G401 (cell line): ENCODE measurements at places on chromosomes 3 and 15.

- no peak for DNase-seq
These were observed 204.0 kb upstream of the WNT5A start for GRCh38 chr3:55691141-55691540.

DNA sequence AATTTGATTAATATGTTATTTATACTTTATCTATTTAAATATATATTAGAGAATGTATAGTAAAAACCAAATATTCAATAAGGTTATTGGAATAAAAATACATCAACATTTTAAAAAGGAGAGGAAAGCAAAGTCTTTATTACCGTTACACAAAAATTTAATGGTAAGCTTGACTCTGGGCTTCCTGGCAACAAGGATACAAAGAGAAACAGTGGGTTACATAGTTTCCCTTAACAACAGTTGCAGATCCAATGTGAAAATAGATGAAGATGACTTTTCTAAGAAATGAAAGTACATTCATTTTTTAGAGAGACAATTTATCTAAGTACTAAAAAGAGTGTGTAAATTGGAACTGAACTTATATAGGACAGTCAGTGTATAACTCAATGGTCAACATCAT, 6.0 kb upstream of the PHLDB2 start:
- DNase-seq: no peak

DNA sequence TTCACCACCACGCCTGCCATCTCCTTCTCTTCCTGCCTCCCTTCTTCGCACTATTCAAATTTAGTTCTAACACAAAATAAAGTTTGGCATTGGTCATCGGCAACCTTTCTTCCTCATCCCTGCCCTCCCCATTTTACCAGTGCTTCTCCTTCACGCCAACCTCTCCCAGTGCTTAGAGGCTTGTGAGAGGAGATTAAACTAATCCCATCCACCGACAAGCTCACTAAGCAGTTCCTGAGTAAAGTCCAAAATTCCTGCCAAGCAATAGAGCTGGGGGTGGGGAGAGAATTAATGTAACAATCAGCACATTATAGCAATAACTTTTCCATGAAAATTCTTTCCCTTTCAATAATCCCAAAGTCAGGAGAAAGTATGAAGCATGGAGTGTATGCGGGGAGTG, 157.4 kb upstream of the GMNC start:
- DNase-seq: no peak

GRCh38 chr3:169133178-169134161, 530.0 kb downstream of the MECOM start:
- DNase-seq: no peak

DNA sequence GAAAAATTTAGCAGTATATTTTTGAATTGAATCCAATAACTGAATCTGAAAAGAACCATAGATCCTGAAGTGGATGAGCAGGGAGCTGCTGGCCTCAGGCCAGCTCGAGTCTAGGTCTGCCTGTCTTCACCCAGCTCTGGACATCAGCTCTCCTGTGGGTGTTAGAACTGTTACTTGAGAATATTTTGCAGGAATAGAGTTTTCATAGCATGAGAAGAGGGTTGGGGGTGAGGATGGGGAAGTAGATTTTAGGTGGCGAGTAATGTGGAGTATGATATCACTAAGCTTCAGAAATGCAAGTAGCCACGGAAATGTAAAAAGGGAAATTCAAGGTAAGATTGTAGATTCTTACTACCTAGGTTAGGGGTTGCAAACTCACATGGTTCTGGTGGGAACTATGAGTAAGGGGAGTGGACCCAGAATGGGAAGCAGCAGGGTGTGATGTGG, 6.2 kb downstream of the RAB8B start:
- no peak for DNase-seq

DNA sequence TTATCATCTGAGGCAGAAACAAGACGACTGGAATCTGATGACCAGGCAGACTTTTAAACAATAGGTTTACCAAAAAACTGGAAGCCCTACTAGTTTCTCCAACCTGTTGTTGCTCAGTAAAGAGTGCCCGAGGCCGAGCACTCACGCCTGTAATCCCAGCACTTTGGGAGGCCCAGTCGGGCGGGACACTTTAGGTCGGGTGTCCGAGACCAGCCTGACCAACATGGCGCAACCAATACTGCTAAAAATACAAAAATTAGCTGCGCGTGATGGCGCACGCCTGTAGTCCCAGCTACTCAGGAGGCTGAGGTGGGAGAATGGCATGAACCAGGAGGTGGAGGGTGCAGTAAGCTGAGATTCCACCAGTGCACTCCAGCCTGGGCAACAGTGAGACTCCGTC, 1.1 kb upstream of the WDR5B start:
- no peak for DNase-seq

GRCh38 chr3:43180694-43181093, 74.8 kb upstream of the POMGNT2 start:
- DNase-seq: no peak

DNA sequence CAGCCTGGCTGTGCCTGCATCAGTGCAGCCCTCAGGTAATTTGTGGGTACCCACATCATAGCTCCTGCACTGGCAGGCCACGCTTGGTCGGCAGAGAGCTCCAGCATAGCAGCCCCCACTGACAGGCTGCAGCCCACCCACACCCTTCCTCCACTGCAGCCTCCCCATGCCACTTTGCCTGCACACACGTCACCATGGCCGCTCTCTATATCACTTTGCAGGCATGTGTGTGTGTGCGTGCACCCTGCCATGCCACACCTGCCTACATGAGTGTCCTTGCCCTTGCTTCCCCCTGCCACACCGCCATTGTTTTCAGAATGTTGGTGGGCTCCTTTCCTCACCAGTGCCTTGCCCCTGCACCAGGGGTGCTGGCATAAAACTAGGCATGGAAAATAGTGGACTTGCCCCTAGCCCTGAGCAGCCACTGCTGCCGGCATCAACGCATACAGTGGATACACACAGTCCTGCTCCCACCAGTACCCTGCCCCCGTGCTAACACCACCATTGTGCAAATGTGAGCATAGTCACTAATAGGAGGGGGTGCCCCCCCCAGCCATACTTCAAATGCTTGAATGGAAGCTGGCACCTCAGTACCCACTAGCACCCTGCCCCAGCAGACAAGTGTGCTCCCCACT, 278.7 kb upstream of the MANF start:
- no peak for DNase-seq

DNA sequence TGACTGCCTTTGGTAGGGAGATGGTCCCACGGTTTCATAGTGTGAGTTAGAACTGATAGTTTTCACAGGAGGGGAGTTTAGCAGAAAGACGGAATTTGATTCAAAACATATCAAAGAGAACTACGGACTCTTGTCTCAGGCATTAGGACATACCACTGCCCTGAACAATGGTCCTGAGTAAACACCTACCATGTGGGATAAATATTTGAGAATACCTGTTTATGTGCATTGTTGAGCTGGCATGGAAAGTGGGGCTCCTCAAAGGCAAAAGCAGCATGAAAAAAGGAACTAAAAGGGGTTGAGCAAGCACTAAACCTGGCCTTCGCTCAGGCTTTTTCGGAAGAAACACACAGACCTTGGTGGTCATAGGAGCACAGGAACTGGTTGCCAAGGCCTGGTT, 144.4 kb downstream of the ZNF621 start:
- DNase-seq: no peak

DNA sequence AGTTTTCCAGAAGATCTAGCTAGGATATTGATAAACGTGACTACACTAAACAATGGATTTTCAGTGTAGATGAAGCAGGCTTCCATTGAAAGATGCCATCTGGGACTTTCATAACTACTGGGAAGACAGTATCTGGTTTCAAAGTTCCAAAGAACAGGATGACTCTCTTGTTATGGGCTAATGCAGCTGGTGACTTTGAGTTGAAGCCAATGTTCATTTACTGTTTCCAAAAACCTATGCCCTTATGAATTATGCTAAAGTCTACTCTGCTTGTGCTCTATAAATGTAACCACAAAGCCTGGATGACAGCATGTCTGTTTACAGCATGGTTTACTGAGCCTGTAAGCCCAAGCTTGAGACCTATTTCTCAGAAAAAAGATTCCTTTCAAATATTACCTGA, 245.4 kb downstream of the GBE1 start:
- DNase-seq: no peak

DNA sequence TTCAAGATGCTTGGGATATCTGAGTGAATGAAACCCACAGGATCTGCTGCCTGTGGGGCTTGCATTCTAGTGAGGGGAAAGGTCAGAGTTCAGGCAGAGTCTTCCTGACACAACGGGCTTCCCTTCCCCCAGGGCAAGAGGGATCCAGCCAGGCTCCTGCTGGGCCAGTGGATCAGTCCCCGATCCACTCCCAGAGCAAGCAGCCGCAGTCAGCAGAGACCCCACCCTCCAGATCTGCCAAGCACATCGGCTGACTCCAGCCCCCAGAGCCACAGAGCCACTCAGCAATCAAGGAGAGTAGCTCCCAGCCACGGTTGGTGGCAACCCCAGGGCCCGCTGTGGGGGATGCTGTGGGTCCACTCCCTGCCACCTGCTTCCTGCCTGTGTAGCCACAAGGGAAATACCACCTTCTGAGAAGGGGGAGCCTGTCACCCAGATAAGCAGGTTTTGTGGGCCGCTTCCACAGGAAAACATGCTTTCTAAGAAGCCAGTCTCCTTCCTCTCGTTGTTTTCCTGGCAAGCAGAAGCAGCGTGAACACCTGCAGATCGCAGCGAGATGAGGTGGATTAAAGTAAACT, 44.9 kb downstream of the CPN2 start:
- DNase-seq: no peak

DNA sequence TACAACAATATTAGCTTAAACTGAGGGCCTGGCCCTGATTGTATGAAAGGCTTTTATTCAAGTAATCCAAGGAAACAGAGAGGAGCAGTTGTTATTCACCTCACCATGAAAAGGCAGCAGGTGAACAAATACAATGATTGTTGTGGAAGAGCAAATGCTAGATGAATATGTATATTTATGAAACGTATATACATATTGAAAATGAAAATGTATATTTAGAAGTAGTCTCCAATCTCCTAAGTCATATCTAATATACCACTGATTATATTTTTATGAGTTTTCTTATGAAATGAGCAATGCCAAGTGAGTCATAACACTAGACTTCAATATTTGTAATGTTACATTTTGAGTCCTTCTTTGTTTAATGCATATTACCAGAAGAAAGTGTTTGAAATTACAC, 116.2 kb upstream of the KCNMB2 start:
- no peak for DNase-seq

- no peak for DNase-seq
These were observed 20.1 kb downstream of the SRGAP3 start for GRCh38 chr3:9229325-9229724.

DNA sequence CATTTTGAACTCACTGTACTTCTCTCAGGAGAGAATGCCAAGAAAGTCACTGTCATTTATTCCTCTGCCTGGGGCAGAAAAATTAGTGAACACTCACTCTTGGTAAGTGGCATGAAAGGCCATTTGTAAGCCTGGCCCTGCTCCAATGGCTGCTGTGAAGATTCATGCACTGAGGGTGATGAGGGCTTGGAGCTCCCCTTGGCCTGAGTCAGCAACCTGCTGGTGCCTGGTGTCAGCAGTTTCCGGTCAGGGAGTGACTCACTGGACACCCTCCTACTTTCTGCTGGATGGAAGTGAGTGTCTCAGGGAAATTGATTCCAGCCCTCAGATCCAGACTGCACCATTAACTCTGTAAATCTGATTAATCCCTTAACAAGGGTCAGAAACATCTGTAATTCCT, 37.6 kb downstream of the TRA2B start:
- no peak for DNase-seq

GRCh38 chr3:184656829-184657681, 54.8 kb downstream of the MAGEF1 start:
- no peak for DNase-seq

DNA sequence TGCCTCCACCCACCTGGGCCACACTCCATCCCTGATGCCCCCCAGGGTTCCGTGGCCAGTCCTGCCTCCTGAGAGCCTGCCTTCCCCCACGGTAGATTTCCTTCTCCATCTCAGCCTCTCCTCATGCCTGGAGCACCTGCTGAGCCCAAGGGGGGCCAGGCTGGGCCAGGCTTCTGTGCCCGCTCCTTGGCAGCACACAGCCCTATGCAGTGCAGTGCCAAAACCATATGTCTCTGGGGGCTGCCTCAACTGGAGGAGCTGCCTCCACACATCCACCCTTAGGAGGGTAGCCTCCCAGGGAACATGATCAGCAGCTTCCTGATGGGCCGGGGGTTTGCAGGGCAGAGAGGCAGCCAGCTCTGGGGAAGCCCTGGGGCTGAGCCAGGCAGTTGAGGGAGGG, 24.6 kb upstream of the GATA2 start:
- DNase-seq: no peak

DNA sequence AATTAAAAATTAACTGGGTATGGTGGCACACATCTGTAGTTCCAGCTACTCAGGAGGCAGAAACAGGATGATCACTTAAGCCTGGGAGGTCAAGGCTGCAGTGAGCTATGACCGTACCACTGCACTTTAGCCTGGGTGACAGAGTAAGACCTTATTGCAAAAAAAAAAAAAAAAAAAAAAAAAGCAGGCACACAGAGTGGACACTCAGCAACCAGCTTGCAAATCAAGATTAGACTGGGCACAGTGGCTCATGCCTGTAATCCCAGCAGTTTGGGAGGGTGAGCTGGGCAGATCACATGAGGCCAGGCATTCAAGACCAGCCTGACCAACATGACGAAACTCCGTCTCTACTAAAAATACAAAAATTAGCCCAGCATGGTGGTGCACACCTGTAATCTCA, 5.4 kb downstream of the CLN6 start:
- no peak for DNase-seq
